ENCODE measurements at places on chromosomes 12 and 14.

DNA sequence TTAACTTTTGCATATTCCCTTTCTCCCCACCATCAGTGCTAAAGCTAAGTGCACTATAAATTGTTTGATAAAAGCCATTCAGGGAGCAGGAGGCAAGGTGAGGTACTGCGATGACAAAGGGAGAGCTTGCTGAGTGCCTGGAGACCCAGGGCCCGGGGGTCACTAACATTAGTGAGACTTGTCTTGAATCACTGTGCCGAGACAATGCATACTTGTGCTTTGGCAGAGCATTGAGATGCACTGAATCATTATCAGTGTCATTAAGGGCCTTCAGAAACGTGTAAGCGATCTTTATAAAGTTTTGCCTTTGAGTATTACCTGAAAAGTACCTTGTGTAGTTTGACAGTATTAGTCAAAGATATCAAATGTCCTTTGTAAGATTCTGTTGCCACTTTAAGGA is 447.5 kb downstream of the PCNX1 start:
- DNase-seq: no peak

DNA sequence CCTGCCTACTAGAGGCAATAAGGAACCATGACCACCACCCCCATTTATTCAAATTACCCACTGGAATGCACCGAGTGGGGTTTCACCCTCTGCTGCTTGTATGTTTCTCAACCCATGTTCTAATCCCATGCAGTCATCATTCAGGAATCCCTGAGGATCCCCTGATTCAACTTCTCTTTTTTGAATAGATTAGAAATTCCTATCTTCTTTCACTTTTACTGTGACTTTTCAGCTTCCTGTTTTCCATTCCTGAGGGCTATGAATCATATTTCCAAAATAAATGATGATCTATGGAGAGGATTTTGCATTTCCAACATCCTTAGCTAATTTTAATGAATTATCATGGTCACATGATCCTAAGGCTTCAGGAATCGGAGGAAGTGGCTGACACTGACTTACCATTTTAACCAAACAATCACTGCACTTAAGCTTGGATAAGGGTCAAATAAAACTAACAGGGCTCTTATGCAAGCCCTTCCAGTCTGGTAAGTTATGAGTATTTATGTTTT is 19.4 kb upstream of the P2RX4 start:
- no peak for DNase-seq

DNA sequence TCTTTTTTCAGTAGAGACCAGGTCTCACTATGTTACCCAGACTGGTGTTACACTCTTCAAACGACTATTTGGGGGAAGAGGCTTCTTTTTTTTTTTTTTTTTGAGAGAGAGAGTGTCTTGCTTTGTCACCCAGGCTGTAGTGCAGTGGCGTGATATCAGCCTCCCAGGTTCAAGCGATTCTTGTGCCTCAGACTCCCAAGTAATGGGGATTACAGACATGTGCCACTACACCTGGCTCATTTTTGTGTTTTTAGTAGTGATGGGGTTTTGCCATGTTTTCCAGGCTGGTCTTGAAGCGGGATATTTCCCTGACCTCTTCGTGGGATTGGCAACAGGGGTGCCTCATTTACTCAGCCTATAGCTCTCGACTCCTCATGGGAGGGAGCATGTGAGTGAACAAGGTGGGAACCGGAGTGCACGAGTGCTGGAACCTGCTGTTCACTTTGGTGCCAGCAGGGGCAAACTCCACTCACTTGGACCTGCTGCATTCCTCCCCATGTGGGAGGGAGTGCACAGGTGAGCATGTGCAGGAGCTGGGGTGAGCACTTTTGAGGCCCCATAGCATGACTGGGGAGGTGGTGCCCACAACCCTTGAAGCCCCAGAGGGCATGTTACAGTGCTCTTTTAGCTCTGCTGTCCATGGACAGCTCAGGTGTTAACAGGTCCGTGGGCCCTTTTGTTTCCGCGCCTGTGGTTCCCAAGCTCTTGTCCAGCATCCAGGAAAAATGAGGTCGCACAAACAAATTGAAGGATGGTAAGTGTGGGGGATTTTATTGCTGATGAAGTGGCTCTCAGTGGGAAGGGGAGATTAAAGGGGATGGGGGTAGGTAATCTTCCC is 79.1 kb upstream of the HECTD1 start:
- DNase-seq: no peak

DNA sequence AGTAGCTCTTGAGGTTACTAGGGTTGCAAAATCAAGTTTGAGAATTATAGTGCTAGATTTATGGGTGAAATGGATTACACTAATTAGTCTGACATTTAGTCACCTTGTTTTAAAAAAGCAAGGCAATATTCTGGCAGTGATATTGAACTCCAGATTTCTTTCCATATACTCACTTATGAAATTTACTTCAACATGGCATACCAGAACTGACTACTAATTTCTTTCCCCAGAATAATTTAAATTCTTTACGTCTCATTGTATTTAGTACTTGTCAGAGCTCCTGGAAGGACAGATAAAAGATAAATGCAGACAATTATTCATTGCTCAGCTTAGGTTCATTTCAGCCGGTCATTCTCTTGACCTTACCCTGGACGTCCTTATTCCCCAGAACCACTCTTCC is 24.3 kb downstream of the EMP1 start:
- no peak for DNase-seq

Data from NCI-H510A (cell line).